ENCODE measurements at places on chromosomes 6 and 20.

- no peak for DNase-seq
Measured at GRCh38 chr20:41048461-41049301, 20.1 kb downstream of the TOP1 start.

DNA sequence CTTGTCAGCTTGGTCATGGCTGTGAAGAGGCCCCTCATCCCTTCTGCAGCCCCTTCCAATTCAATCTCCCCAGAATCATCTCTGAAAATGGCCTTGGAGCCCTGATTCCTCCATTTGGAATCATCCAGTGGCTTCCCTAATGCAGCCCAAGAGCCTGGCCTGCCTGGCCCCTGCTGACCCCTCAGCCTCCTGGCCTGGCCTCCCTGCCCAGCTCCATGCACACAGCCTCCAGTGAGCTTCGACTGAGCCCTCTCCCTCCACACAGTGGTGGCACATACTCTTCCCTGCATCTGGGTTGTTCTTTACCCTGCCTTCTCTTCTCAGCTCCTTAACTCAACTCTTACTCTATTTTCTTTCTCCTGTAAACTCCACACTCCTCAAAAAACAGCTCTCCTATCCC is 120.9 kb downstream of the ANKRD60 start:
- no peak for DNase-seq

- DNase-seq, result no peak
Measured at GRCh38 chr6:111802720-111803330, 70.4 kb downstream of the FYN start.

- DNase-seq, result no peak
Measured at GRCh38 chr6:161498359-161498758, 224.5 kb upstream of the AGPAT4 start.

- no peak for DNase-seq
Measured at GRCh38 chr6:33927616-33928015, 123.8 kb upstream of the MLN start.

DNA sequence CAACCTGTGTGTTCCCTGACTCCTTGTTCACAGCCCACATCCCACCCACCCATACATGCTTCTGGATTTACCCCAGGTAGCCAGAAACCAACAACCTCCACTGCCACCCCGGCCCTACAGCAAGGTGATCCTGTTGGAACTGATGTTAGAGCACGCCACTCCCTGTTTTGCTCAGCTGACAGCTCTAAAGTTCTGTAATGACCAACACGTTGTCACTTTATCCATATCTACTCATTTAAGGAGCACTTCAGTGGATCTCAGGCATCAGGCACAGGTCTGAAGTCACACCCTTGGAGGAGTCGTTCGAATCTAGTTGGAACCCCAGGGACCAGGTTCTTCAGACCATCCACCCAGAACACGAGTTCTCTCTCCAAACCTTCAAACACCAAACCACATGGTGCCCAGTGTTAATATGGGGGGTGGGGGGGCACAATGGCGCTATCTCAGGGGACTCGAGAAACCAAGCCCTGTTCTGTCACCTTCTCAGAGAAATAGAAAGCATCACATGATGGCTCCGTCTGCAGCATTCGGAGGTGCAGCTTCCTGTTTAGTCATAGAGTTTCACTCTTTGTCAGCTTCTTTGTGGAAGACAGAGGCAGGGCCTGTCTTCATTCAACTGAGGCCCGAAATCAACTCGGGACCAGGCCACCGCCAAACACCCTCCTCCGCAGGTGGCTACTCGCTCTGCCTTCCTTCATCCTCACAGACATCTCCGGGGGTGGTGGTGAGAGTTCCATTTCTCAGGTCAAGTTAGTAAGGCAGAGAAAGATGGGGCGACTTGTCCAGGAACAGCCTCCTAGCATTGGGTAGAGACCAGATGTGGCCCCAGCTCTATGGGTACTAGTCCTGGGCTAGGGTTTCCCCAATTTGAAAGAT is 142.2 kb downstream of the NFATC2 start:
- DNase-seq, result no peak

- DNase-seq, result no peak
Measured at GRCh38 chr20:47265984-47266383, 90.5 kb downstream of the ZMYND8 start.

DNA sequence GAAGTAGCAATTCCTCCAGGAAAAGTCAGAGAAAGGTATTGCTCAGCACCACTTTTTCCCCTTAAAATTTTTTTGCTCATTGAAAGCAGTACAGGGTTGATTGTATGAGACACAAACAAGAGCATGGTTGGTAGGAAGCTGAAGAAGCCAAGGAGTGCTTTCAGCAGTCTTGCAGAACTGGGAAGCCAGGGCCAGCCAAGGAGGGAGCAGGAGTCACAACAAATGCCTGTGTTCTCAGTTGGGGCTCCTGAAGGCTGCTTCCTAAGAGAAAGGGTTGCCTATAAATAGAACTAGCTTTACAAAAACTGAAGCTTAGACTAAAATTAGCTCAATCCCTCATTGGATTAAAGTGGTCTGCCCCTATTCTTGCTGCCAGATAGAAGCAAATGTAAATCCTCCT is 3.3 kb upstream of the THEMIS start:
- no peak for DNase-seq

- no peak for DNase-seq
Measured at GRCh38 chr20:49285813-49286494, 8.1 kb upstream of the ZNFX1 start.

DNA sequence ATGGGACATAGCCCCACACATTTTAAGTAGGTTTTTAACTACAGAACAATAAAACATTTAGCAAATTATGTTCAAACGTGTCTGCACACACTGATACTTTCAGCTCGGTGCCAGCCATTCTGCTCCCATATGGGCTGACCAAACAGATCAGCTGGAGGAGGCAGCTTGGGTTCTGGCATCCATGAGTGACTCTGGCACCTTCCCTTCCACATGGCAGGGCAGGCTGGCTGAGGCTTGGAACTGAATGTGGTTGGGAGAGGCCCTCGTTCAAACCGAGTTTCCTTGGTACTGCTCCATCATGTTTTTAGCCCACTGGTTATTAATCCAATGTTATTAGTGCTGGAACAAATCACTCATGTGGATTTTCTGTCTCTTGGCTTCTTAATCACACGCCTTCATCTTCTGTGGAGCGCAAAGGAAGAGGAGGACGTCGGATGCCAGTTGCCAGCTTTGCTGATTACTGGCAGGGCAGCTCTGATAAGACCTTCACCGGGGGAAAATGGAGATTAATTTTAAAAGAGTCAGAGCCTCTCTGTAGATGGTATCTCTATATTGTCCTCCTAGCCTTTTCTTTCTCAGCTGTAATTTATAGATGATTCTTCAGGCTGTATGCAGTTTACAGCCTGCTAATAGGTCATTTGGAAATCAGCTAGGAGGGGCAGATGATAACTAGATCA is 93.1 kb upstream of the TIAM2 start:
- DNase-seq, result no peak

DNA sequence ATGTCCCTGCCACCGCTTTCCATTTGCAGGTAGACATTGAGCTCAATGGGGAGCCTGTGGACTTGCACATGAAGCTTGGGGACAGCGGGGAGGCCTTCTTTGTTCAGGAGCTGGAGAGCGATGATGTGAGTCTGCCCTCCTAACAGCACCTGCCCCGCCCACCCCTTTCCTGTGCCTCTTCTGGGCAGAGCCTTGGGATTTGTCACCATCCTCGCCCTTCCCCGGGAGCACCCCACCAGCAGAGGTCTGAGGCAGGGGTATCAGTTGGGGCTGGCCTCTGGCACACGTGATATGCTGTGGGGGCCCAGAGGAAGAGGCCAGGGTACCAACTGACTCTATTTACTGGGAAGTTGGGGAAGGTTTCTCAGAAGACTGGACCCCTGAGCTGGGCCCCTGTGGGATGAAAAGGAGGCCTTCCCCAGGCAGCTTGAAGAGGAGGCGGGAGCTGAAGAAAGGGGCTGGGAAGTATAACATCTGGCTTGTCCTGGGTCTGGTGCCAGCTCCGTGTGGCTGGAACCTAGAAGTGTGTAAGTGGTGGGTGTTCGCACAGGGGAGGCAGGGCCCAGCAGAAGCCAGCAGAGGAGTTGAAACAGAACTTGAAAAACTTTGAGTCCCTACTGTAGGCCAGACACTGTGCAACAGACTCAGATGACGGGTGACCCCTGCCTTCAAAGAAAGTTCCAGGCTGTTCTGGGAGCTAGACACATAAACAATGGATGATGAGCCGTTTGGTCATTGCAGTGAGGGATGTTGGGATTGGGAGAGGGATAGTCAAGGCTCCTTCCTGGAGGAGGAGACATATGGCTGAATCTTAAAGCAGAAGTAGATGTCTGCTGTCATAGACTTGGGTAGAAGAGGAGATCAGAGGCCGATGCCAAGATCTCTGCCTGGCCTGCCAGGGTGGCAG is 7.2 kb downstream of the LPIN3 start:
- no peak for DNase-seq

GRCh38 chr20:49179368-49180277 is 8.5 kb downstream of the STAU1 start:
- DNase-seq, result no peak

DNA sequence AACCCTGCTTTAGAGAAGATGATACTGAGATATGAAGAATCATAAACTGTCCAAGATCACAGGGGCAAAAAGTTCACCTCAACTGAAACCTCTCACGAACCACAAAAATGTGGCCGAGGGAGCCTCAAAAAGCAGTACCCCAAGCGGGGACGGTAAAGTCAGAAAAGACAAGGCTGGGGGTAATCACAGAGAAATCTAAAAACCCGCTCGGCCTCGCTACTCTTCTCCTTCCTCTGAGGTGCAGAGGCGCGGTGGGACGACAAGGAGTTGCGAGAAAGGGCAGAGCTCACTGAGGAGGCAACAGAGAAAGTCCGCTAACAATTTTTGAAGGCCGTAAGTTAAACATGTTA is 356 bp upstream of the IRAK1BP1 start:
- no peak for DNase-seq

DNA sequence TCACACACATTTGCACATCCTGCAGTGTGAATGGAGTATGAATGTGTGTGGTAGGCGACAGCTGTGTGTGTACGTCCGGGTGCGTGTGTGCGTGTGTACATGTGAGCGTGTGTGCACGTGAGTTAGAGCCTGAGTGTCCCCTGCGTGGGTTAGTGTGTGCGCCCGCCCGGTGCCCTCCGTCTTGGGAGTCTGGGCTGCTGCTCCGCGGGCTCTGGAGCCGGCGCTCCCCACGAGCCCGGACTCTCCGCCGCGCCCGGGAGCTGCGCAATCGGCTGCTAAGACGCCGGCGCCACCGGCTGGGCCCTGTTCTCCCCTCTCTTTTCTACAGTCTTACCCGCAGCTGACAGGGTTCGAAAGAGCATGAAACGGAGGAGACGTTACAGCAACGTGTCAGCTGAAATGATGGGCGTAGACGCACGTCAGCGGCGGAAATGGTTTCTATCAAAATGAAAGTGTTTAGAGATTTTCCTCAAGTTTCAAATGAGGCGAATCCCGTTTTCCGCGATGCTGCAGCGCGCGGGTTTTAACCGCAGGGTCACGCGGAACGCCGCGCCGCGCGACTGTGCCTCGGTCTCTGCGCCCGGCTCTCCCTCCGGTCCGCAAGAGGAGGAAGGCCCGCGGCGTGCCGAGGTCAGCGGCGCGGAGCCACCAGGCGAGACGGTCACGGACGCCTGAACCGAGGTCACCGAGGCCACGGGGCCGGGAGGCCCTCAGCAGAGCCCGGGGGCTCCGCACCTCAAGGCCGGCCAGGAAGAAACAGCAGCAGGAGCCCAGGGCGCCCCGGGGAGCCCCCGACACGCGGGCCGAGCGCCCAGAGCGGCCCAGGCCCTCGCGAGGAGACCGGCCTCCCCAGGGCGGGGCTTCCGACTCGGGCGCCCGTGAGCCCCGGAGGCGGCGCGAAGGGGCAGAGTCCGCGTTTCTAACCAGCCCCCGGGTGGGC is 95.3 kb upstream of the BHLHE23 start:
- DNase-seq, result no peak

DNA sequence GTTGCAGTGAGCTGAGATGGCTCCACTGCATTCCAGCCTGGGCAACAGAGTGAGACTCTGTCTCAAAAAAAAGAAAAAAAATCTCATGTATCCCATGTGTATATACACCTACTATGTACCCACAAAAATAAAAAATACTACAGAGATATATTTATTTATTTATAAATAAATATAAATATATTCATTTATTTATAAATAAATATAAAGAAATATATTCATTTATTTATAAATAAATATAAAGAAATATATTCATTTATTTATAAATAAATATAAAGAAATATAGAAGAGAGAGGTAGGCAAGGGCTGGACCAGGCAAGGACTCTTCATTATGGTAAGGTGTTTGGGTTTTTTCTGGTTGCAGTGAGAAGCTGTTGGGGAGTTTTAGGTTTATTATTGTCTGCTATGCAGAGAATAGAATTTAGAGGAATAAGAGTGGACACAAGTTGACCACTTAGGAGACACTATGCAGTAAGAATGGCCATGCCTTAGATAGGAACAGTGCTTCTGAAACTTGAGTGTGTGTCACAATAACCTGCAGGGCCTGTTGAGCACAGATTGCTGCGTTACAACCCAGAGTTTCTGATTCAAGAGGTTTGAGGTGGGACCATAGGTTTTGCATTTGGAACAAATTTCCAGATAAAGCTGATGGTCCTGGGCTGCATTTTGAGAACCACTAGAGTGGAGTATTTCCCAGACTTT is 254.2 kb downstream of the EYA4 start:
- DNase-seq, result no peak

DNA sequence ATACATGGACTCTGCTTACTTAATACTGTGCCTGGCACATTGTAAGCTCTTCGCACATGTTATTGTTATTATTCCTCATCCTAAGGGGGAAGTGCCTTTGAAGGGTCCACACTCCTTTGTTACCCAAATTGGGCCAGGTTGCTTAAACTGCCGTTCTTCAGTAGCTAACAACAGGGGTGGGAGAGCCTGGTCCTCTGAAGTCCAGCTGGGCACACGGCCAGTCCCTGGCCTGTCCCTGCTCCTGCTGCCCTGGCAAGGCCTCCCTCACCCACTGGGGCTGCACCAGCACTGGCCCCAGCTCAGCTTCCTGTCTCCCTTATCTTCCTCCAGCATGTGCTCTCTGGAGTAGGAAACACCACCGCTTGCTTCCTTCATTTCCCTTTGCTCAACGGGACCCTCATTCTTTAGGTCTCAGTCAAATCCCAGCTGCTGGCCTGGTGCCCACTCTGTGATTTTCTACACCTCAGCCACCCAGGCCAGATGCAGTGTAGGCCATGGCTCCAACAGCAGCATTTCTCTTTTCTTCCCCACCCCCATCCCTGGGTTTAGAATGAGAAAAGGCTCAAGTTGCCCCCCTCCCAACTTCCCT is 5.5 kb upstream of the PROCR start:
- DNase-seq, result no peak

- DNase-seq, result no peak
Measured at GRCh38 chr6:164838068-164838615, 471.3 kb downstream of the C6orf118 start.

GRCh38 chr6:35757456-35758123 is 18.8 kb upstream of the CLPSL2 start:
- DNase-seq, result no peak

GRCh38 chr20:1286267-1287024 is 20.4 kb downstream of the SNPH start:
- DNase-seq, result no peak
